Epithelial cell of esophagus (primary cell): ENCODE measurements at places on chromosomes 4 and X.

DNA sequence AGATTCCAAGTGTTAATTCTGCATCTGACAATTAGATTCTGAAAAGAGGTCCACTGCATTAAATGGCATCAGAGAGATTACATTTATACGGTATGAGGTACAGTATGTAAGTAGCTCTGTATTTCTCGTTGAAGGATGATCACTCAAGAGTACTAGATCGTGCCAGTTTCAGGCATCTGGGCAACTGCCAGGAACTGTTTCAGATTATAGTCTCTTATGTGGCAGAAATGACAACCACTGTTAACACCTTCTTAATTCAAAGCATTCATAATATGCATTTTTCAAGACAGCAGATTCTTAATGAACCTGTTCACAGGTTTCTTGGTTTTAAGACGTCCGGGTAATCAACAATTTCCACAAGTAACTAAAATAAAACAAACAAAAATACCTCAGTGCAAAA is 1.6 kb downstream of the ANKRD50 start:
- DNase-seq, result no peak

GRCh38 chrX:39499996-39500395 is 597.8 kb downstream of the BCOR start:
- DNase-seq, result peak; percentile 0

GRCh38 chrX:45709381-45709780 is 508.7 kb upstream of the DIPK2B start:
- DNase-seq, result no peak

- DNase-seq, result no peak
Observed at GRCh38 chr4:24979554-24979953, 51.2 kb downstream of the LGI2 start.

- peak; percentile 58 for DNase-seq
Observed at GRCh38 chrX:38754102-38754790, 47.0 kb upstream of the MID1IP1 start.

GRCh38 chr4:62394766-62395165 is 1194.6 kb downstream of the ADGRL3 start:
- no peak for DNase-seq

DNA sequence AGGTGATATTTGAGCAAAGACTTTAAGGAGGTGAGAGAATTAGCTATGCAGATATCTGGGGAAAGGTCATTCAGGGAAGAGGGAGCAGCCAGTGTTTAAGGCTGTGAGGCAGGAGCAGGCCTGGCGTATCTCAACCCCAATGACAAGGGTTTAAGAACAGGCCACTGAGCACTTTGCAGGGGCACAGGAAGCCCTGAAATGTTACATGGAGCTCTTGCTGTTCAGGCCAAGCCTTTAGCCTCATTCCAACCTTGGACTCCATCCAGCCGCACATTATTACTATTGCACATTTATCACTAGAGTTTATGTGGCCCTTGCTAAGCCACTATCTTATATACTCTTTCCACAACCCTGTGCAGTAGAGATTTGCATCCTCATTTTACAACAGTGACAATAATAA is 114.0 kb downstream of the EFNB1 start:
- DNase-seq, result no peak
